ENCODE measurements at places on chromosomes 12 and 14.
A peak's percentile ranks its signal among the peaks of the same experiment; 100 is the strongest.

DNA sequence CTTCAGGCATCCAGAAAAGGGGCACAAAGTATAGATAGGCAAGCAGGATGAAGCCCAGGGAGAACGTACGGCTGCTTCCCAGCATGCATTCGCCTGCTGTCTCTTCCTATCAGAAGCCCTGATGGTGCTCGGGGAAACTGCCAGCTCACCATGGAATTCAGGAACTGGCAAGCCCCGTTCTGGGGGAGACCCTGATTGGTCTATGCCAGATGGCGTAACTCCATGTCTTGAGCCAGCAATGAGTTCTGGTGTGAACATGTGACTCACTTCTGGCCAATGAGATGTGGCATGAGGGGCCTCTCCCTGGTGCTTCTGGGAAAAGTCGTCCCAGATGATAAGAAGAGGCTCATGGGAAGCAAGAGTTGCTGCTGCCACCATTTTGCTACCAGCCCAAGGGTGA is 270.8 kb downstream of the BCL11B start:
- no peak for DNase-seq

DNA sequence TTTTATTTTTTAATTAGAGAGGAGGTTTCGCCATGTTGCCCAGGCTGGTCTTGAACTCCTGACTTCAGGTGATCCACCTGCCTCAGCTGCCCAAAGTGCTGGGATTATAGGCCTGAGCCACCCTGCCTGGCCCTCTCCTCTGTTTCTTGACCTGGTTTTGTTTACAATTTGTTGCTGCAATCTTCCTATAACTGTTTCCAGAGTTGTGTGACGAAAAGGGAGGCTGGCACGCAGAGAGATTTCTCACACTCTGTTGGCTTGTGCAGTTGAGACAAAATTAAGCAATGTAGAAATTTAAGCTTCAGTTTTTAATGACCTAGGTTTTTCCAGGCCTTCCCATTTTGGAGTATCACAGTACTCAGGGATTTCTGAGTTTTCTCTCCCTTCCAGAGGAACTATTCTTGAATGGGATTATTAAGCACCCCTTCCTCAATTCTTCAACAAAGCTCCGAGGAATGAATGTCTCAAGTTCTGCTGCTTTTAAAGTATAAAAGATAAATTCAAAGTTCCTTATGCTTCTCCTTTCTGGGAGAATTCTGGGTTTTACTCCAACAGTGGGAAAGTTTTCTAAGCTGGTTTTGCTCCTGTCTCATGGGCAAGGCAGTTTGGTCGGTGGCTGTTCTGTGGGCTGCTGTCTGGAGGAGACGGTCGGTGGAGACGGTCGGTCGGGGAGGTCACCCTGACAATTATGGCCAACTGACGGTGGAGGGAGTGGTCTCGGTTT is 20.4 kb upstream of the FOS start:
- no peak for DNase-seq

DNA sequence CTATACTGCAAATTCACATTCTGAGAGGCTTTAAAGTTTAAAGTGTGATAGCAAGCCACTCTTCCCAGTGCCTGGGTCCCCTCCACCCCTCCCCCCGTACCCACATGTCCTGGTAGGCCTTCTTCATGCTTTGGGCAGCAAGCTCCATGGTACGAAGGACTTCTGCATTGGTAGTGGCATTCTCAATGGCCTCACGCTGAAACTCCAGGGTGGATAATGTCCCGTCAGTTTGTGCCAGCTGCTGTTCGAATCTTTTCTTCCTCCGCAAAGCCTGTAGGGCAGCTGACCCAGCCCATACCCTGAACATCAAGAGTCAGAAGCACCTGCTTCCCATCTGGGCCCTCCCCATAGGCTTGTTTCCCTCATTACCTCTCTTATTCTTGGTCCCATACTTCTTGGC is 2.0 kb downstream of the CHMP4A start:
- no peak for DNase-seq

DNA sequence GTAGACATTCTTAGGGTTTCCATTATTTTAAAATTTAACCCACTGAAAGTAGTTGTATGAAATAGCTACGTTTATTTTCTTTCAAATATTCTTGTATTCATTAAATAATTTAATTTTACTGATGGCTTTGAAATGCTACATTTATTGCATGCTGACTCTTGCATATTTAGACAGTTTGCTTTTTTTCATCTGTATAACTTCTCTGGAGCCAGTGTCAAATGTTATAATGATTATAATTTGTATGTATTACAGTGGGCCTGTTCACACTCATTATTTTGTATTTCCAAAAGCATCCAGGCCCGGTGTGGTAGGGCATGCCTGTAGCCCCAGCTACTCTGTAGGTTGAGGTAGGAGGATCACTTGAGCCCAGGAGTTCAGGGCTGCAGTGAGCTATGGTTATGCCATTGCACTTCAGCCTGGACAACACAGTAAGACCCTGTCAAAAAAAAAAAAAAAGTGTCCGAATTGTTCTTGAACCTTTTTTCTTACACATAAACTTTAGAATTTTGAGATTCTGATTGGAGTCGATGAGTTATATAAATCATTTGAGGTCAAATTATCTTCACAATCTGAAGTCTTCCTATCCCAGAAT is 905 bp downstream of the ZNF84 start:
- DNase-seq: no peak

- peak; percentile 87 for DNase-seq
Measured at GRCh38 chr12:124518051-124518932, 49.1 kb downstream of the NCOR2 start.

GRCh38 chr12:62933602-62934238 is 1.2 kb downstream of the PPM1H start:
- no peak for DNase-seq

- DNase-seq: no peak
Measured at GRCh38 chr14:50539051-50539450, 6.7 kb upstream of the MAP4K5 start.

GRCh38 chr12:29957835-29958234 is 174.1 kb upstream of the TMTC1 start:
- no peak for DNase-seq
